ENCODE measurements at places on chromosomes 6 and 20.

- no peak for DNase-seq
These were observed 27.1 kb downstream of the TOMM6 start for GRCh38 chr6:41814629-41815028.

- no peak for DNase-seq
These were observed 237.9 kb downstream of the MYLK4 start for GRCh38 chr6:2512802-2513201.

DNA sequence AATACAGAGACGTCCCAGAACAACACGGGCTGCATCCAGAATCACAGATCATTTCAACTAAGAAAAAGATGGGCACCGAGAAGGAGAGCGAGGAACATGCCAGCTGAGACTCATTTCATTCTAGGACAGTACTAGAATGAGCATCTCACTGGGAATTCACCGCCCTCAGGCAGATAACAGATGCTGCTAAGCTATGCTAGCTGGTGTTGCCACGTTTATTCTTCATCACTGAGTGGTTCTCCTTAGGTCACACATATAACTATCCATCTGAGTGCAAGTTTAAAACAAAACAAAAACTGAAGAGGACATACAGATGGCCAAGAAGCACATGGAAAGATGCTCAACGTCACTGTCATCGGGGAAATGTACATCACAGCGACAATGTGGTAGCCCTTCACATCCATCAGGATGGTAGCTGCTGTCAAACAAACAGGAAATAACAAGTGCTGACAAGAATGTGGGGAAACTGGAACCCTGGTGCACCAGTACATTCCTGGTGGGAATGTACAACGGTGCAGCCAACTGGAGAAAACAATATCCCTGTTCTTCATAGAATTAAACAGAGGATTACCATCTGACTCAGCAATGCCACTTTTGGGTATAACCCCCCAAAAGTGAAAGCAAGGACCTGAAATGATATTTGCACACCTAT is 97.6 kb downstream of the SLC22A23 start:
- DNase-seq, result no peak

- DNase-seq, result no peak
These were observed 2.1 kb downstream of the GOPC start for GRCh38 chr6:117600008-117600743.

- DNase-seq, result no peak
These were observed 72.3 kb downstream of the CARMIL1 start for GRCh38 chr6:25351485-25351884.

GRCh38 chr6:147664092-147664491 is 155.6 kb downstream of the SAMD5 start:
- no peak for DNase-seq

DNA sequence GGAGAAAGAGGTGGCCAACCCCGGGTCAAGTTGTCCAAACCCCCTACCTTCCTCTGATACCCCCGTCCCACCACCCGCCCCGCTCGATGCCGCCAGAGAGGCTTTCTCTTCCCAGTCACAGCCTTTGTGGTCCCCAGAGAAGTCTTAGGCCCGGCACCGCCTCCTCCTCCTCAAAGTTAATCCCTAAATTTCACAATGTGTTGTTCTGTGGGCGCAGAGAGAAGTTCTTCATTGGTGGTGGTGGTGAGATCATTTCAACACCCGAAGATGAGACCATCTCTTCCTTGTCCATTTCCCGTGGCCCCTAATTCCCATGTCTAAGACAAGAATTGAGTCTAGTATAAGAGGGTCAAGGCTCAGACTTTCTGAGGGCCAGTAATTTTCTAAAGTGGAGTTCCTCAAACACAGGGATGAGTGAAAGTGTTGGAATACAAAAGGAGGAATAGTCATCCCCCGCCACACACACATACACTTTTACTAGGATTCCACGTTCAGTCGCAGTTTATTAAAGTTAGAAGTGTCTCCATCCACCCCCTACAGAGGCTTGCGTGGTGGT is 10.4 kb downstream of the TRIM31 start:
- no peak for DNase-seq

All from memory B cell (primary cell).